ENCODE measurements at places on chromosomes 5 and 9. TPM values are rescaled to one million over a fixed set of nuclear protein-coding genes. Genes with fewer than 3 reads are reported as not detected.
A peak's percentile ranks its signal among the peaks of the same experiment; 100 is the strongest.

DNA sequence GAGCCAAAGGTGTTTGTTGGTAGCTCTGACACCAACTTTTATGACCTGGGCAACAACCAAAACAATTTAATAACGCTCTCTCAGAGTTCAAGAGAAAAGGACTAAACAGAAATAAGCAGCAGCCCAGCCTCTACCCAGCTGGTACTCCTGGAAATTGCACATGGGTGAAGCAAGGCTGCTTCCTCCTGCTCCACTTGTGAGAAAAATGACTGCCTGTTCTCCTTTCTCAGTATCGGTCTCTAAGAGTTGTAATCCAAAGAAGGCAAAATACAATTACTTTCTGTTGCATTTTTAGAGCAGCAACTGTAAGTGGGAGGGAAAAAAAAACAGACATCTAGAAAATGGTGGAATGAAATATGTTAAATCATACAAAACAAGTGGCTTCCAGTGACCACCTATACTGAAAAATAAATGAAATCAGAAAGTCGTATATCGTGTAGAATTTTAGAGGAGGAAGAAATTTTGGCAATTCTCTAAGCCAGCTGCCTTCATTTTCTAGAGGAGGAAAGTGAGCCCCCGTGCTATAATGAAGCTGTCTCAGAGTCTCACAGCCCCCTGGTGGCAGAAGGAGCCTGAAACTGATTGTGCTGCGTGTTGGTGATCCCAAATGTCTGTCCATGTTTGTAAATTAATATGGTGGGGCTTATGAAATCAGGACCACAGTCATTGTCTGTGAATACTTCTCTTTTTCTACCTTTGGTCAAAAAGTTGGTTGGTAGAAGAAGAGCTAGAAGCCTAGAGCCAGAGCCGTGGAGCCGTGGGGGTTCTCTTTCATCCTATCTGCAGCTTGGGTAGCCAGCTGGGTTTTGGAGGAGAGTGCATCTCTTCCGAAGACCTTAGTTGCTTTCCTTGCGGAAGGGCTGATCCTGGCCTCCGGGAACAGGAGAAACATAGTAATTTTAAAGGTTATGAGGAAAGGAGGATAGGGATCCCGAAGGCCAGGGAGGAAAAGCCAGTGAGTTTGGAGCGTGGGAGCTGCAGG, 139.9 kb downstream of the PIP5K1B start:
- peaks cover 2% of the 10 kb centered on the region for H3K4me1 ChIP-seq
- no peak for DNase-seq
- no peak overlapping the region for H3K27ac ChIP-seq
- no peak overlapping the region for H3K4me3 ChIP-seq
- H3K36me3 ChIP-seq, result no peaks in the 10 kb centered on the region

- no peak overlapping the region for H3K4me3 ChIP-seq
- H3K27ac ChIP-seq, result no peak overlapping the region
Measured at GRCh38 chr5:133849116-133849515, 119.3 kb downstream of the C5orf15 start.

DNA sequence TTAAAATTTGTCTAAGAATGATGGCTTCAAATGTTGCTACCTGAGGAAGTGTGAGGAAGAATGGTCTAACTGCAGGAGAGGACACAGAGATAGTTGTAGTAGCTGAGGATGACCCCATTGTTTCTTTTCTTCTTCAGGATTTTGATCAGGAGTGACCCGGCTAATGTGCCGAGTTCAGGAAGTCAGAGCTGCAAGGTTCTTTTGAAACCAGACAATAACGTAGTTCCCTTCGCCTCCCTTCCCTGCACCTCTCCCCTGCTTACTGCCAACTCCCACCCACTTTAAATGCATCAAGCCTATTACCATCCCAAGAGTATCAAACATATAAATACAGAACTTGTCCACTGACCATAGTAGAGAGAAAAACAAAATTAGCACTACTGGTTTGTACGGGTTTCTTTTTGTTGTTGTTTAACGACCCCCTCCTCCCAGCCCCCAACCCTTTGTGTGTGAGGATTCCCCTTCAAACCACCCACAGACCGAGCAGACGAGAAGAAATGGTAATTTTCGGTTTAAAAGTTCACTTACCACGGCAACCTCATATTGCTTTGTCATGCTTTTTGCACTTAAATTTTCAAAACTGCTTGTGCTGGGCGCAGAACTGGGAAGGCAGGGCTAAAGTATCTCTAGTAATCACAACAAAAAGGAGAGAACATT, 23.5 kb upstream of the ELAVL2 start:
- H3K4me3 ChIP-seq, result no peak overlapping the region
- H3K27ac ChIP-seq, result no peak overlapping the region
- no peaks in the 10 kb centered on the region for H3K4me1 ChIP-seq
- peaks cover 15% of the 10 kb centered on the region for H3K27me3 ChIP-seq
- DNase-seq, result no peak

NMUR2 gene
- polyA plus RNA-seq, result not detected

DNA sequence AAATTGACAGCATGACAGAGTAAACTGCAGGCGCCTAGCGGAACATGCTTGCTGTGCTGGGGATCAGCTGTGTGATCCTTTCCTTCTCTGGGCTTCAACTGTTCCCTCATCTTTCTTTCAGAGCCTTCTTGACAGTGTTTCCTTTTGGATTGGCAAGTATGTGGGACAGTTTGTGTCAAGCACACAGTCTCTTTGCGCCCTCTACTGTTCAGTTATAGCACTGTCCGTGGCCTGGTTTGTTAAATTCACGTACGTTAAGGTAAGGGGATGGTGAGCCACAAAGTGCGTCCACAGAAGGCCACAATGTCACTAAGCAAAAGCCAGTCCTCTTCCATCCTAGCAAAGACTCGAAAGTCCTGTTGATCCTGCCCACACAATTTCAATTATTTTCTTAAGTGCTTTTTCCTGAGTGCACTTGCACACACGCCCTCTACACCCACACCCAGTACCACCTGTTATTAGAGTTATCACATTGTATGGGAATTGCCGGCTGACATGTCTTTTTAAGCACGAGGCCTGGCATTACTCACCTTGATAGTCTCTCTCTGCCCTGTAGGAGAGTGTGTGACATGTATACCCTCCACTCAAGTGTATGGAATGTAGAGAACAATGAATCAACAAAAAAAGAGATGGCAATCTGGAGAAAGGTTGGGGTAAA, 22.5 kb upstream of the PTPN3 start:
- no peaks in the 10 kb centered on the region for H3K36me3 ChIP-seq
- H3K4me3 ChIP-seq, result no peak overlapping the region
- H3K27me3 ChIP-seq, result peaks cover 12% of the 10 kb centered on the region
- peaks cover 2% of the 10 kb centered on the region for H3K4me1 ChIP-seq
- no peak overlapping the region for H3K27ac ChIP-seq

- no peak overlapping the region for H3K27ac ChIP-seq
- DNase-seq, result no peak
- no peaks in the 10 kb centered on the region for H3K36me3 ChIP-seq
- H3K4me1 ChIP-seq, result peaks cover 2% of the 10 kb centered on the region
Measured at GRCh38 chr5:149895416-149896345, 48.9 kb downstream of the PDE6A start.

- H3K36me3 ChIP-seq, result peaks cover 48% of the 10 kb centered on the region
- DNase-seq, result peak; percentile 84
- H3K27me3 ChIP-seq, result no peaks in the 10 kb centered on the region
- H3K4me3 ChIP-seq, result peak within 1 kb of the TSS; percentile 84
- H3K27ac ChIP-seq, result peak within 1 kb of the TSS; percentile 100
Measured at GRCh38 chr5:35856765-35857351, at the start of gene IL7R. TSS of gene IL7R (plus strand) at chr5:35856891. CDS start at chr5:35856978, 87 bp downstream.

DNA sequence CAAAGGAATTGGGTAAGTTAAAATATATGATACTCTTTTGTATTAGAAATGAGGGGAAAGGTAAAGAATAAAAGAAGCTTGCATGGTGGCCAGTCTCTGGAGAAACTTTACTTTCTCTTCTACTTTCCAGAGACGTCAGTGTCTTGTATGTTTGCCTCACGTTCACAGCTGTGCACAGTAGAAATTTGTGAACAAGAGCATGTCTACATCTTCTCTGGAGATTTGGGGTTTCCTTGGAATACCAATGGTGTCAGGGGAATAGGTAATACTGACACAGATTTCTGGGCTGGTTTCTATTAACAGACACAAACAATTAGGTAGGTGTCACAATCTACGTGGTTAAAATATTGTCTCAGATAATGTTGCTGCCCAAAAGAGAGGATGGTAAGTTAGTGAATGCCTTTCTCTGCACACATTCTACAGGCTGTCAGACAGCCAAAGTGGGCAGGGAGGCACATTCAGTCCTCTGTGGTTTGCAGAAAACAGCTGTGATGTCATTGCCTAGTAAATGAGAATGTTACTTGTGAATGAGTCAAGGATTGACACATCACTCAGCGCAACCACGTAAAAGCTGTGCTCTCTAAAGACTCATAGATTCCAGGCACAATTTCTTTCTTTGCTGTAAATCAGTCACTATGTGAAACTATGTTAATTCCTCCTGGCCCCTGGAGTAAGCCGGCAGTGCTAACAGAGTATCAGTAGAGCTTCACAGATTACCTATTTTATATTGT, 397.1 kb downstream of the MAN2A1 start:
- no peak overlapping the region for H3K4me3 ChIP-seq
- DNase-seq, result no peak
- peaks cover 6% of the 10 kb centered on the region for H3K4me1 ChIP-seq
- no peaks in the 10 kb centered on the region for H3K27me3 ChIP-seq
- H3K27ac ChIP-seq, result no peak overlapping the region
- no peaks in the 10 kb centered on the region for H3K36me3 ChIP-seq

CEL gene
- polyA plus RNA-seq, result not detected

STK32A gene
- polyA plus RNA-seq, result not detected

GRCh38 chr5:177437623-177438022, 9.0 kb upstream of the PRR7 start:
- H3K36me3 ChIP-seq, result peaks cover 82% of the 10 kb centered on the region
- no peaks in the 10 kb centered on the region for H3K27me3 ChIP-seq
- peak overlapping the region; percentile 73 for H3K27ac ChIP-seq

DNA sequence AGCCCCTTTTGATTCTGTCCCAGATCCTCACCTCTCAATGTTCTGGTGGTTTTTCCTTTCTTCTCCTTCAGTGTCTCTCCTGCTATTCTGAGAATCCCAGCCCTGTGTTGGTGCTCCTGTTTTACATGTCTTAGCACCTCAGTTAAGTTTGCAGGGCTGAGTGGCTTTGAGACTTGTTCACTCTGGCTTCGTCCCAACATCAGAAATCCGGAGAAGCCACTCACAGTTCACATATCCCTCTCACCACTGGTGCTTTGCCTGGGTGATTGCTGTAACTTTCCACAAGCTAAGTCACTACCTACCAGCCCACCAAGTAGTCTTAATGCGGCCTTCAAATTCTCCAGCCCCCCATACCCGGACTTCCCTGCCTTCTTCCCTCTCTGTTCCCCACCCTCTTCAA, 40.2 kb downstream of the CYFIP2 start:
- H3K27ac ChIP-seq, result peak overlapping the region; percentile 90
- DNase-seq, result no peak
- no peaks in the 10 kb centered on the region for H3K27me3 ChIP-seq

- H3K4me3 ChIP-seq, result no peak overlapping the region
- no peaks in the 10 kb centered on the region for H3K36me3 ChIP-seq
- no peak for DNase-seq
Measured at GRCh38 chr9:22088717-22089061, 79.6 kb upstream of the CDKN2B start.

DNA sequence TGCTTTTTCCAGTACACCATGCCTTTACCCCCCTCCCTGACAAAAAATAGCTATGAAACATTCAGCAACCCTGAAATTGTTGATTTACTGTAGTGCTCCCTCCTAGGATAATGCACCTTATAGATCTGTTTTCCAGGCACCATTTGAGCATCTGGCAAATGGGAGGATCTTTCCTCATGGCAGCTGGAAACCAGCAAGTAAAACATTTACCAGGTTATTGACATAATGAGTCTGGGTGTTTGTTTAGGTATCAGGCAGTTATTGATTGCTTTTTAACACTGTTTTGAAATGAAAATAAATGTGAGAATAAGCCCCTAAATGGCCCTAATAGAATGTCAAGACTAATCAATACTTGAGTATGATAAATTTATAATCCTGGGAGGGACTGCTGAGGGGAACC, 57.3 kb upstream of the KLF4 start:
- DNase-seq, result no peak
- H3K4me1 ChIP-seq, result no peaks in the 10 kb centered on the region
- no peak overlapping the region for H3K27ac ChIP-seq

GRCh38 chr5:57176350-57176857, 2.5 kb downstream of the GPBP1 start:
- peak overlapping the region; percentile 95 for H3K27ac ChIP-seq
- peaks cover 54% of the 10 kb centered on the region for H3K4me1 ChIP-seq
- peak; percentile 29 for DNase-seq
- H3K4me3 ChIP-seq, result peak overlapping the region; percentile 99

GRCh38 chr5:156310115-156310514, 16.8 kb upstream of the SGCD start:
- no peak overlapping the region for H3K4me3 ChIP-seq
- no peaks in the 10 kb centered on the region for H3K4me1 ChIP-seq
- no peak overlapping the region for H3K27ac ChIP-seq
- peaks cover 9% of the 10 kb centered on the region for H3K27me3 ChIP-seq

DNA sequence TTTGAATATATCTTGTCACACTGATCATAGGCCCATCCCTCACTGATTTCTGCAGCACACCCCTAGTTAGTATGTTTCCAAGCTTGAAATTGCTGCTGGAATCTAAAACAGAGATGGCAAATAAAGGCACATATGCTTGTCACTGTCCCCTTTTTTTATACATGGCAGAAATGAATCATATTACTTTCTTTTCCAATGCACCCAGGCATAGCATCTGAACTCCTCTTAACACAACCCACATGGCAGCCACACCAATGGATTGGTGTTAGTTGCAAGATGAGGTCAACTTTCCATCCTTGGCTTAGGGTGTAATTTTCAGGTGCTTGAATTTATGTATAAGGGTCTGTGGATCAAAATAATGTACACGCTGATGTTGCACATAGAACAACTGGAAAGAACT, 473.8 kb upstream of the ZNF608 start:
- no peaks in the 10 kb centered on the region for H3K36me3 ChIP-seq
- DNase-seq, result no peak
- H3K27ac ChIP-seq, result no peak overlapping the region
- no peaks in the 10 kb centered on the region for H3K27me3 ChIP-seq
- H3K4me1 ChIP-seq, result no peaks in the 10 kb centered on the region

DNA sequence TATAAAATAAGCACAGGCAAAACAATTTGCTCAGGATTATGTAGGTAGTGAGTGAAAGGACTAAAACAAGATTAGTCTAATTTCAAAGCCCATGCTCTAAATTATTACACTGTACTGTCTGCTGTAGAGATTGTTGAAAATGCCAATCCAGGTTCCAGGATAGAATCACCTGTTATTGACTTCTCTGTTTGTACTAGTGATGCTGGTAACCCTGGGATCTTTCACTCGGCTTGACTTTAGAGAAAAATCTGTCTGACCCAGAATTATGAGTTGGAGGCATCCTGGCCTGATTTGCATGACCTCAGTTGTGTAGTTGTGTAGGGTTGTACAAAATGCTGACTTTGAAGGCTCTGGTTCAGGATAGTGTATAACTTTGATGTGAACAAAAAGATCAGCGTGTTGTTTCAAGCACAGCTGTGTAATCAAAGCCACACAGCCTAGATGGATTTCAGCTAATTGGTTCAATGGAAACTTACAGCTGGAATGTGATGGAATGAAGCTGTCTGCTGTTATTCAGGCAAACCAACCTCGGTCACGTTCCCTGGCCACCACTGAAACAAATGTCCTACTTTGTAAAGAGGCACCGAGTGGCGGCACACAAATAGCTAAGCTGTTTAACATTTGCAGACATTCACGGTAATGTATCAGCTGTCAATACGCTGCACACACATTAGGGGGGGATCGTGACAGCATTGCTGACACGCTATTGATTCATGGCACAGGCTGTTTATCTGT, 340.3 kb downstream of the KCTD16 start:
- no peaks in the 10 kb centered on the region for H3K27me3 ChIP-seq
- H3K4me1 ChIP-seq, result no peaks in the 10 kb centered on the region

- H3K27me3 ChIP-seq, result peaks cover 10% of the 10 kb centered on the region
- no peak overlapping the region for H3K4me3 ChIP-seq
- H3K27ac ChIP-seq, result no peak overlapping the region
- no peaks in the 10 kb centered on the region for H3K36me3 ChIP-seq
Measured at GRCh38 chr5:34599471-34600117, 56.5 kb upstream of the RAI14 start.

BARHL1 gene
- not detected for polyA plus RNA-seq

Data from naive thymus-derived CD8-positive, alpha-beta T cell (primary cell).